Activated naive CD4-positive, alpha-beta T cell treated with anti-CD3 and anti-CD28 coated beads, Interleukin-2, amount 50 U/mL, for 72 hours (primary cell): ENCODE measurements at places on chromosomes 16 and 17. TPM values are rescaled to one million over a fixed set of nuclear protein-coding genes. Genes with fewer than 3 reads are reported as not detected.

The SYCE1L gene
- total RNA-seq, result 8.5 TPM

- DNase-seq, result no peak
Measured at GRCh38 chr16:53087101-53087500, 32.3 kb downstream of the CHD9 start.

DNA sequence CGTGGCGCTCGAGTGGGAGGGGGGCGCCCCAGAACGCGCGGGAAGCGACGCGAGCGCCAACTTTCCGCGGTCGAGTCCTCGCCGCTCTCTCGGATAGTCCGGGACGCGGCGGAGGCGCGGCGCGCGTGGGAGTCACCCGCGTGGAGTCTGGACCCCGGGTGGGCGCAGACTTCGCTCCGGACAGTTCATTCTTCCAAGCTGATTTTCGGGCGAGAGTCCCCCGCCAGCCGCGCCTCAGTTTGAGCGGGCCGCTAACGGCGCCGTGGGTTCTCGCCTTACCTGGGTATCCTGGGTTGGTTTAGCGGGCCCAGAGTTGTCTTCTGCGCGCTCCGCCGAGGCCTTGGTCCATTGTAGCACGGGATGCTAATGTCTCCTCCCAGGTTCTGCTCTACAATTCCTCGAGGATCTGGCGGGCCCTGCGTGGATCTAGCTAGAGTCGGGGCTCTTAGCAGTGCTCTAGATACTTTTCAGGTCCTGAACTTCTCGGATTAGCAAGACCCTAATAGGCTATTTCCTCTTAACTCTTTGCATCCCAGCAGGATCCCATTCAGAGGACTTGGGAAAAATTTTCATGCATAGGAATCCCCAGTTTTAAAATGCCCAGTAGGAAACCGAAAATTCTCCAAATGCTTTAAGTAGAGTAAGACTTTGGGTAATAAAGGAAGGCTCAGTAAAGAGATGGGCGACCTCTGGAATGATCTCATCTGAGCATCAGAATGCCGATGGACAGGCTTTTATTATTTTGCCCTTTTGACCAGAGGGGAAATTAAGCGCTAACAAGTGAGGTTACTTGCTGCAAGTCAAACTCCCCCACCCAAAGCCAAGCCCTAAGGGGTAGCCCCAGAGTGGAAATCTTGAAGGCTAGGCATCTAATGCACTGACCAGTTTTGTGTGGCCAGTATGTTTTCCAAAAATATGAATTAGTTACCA is 537 bp upstream of the GJC1 start:
- peak; percentile 15 for DNase-seq

The HCRT gene
- total RNA-seq, result not detected

The SMIM5 gene
- total RNA-seq, result 0.32 TPM

The BLTP2 gene
- total RNA-seq, result 155 TPM

The ABCA6 gene
- total RNA-seq, result not detected

DNA sequence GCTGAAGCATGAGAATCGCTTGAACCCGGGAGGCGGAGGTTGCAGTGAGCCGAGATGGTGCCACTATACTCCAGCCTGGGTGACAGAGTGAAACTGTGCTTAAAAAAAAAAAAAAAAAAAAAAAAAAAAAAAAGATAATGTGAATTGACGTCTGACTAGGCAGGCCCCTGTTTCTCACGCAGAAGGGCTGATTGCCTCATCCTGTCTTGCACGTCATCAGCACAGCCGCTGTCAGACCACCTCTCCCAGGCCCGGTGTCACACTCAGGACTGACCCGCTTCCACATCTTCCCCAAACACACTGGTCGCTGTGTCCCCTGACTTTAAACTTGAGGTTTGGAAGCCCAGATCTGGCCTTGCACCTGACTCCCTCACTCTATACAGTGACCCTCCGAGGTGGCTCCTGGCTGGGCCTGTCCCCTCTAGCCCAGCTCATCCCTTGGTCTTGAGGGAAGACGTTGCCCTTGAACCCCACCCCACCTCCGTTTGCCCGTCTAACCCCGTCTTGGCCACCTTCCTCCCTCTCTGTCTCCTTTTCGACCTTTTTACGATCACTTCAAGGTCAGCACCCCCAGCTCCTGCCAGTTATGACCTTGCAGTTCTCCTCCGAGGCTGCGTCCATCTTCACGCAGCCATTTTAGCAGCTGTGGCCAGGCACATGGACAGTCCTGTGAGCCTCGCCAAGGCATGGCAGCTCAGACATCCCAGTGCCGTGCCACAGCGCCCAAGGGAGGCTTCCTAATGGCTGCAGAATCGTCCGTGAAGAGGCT is 149.9 kb upstream of the PLCG2 start:
- DNase-seq, result no peak

DNA sequence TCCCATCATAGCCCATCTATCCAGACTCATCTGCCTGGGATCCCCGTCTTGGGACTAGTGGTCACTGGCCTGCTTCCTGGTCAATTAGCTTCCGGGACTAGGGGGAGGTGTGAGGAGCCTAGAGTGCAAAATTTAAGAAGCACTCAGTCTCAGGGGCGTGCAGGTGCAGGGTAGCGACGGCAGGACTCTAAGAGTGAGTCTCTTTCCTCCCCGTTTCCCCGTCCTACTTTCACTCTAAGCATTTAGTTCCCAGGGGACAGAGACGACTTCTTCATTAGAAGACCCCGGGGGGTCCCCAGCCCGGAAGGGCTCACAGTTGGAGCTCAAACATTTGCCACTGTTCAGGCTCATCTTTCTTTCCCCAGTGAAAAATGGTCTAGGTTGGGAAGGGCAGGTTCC is 677 bp upstream of the ZNHIT3 start:
- no peak for DNase-seq

- DNase-seq, result no peak
Measured at GRCh38 chr16:1334739-1335138, 1.3 kb downstream of the BAIAP3 start.

The AATK gene
- 0.72 TPM for total RNA-seq

The CCDC102A gene
- total RNA-seq, result 5.4 TPM

GRCh38 chr16:84247844-84248243 is 8.0 kb upstream of the KCNG4 start:
- no peak for DNase-seq

DNA sequence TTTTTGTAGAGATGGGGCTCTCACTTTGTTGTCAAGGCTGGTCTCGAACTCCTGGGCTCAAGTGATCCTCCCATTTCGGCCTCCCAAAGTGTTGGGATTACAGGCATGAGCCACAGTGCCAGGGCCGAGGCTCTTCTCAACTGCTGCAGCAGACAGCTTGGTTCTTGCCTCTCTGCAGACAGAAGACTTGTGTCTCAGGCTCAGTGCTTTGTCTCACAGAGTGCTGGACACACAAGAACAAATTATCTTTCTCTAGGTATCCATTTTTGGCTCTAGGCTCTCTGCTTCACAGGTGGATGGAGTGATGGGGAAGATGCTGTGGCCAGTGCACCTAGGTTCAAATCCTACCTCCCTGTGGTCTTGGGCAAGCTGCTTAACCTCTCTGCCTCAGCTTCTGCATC is 80.8 kb upstream of the RNU2-1 start:
- DNase-seq, result no peak

The GHDC gene
- total RNA-seq, result 10.5 TPM

DNA sequence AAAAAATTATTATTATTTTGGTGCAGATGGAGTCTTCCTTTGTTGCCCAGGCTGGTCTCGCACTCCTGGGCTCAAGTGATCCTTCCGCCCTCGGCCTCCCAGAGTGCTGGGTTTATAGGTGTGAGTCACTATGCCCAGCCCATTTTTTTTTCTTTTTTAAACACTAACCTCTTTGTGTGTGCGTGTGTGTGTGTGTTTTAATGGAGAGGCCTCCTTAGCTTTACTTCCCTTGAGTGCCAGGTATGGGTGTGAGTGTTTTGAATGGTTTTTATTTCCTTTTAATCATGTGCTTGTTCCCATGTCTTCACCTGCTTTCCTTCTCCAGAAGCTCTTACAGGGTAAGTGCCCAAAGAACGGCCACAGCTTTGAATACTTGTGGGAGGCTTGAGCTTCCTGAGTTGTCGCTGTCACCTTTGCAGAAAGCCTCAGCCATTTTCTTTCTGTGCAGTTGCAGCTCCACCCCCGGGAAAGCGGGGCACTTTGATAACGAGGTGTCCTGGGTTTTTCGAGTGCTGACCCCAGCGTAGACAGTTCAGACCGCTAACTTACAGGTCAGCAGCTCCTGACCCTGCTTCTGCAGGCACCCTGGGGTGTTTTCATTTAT is 22.6 kb downstream of the AKAP1 start:
- DNase-seq, result no peak

DNA sequence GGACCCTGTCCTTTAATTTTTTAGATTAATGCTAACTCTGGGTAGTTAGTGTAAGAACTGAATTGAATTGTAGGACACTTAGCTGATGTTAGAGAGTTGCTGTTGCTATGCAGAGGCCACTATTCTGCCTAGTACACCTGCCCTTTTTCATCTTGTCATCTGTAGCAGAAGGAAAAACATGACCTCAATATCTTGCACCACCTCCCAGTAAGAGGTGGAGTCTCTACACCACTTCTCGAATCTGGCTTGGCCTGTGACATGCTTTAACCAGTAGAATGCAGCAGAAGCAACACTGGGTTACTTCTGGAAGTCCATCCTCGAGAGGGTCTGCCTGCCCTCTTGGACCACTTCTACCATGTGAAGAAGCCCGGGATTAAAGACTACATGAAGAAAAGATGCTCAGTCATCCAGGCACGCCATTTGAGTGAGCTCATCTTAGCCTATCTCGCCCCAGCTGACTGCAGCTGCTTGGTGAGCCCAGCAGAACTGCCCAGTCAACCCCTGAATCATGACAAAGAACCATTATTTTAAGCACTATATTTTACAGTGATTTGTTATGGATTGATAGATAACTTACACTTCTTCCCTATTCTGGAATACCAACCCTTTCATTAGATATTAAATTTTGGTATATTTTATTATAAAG is 153.5 kb downstream of the MYO1D start:
- DNase-seq, result no peak

The GRB7 gene
- total RNA-seq, result 3.9 TPM

The TBC1D28 gene
- total RNA-seq, result not detected

DNA sequence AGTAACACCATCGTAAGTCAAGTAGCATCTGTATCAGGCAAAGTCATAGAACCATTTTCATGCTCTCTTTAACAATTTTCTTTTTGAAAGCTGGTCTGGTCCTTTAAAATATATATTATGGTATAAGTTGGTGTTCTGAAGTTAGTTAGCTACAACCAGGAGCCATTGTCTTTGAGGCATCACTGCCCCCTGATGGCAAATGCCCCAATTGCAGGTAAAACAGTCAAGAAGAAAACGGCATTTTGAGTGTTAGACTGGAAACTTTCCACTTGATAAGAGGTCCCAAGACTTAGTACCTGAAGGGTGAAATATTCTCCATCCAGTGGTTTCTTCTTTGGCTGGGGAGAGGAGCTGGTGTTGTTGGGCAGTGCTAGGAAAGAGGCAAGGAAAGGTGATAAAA is 14.1 kb downstream of the TP53 start:
- no peak for DNase-seq

The HNF1B gene
- total RNA-seq, result 1.4 TPM

The NPIPB13 gene
- total RNA-seq, result 16.4 TPM

The ACE gene
- 0.39 TPM for total RNA-seq

GRCh38 chr16:22008215-22009059 is 526 bp downstream of the MOSMO start:
- DNase-seq, result no peak

DNA sequence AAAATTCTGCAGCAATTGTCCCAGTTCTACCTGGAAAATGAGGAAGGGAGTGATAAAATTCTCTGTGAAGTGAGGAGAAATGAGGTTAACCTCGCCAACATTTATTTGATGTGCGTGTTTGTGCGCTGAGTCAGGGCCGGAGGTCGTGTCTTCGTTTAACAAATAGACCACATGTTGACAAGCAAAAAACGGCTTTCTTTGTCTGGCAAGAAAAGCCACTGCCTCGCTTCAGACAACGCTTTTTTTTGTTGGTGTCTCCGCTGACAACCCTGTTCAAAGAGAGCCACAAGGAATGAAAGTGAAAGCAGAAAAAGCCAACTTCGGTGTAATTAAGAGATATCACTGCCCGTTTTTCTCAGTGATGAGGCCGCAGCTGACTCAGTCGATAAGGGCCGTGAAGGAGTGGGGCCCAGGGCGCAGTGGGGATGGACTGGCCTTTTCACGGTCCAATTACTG is 510.6 kb downstream of the CDH13 start:
- DNase-seq, result peak; percentile 7

The CBFA2T3 gene
- total RNA-seq, result 0.76 TPM

The MT1H gene
- total RNA-seq, result not detected

DNA sequence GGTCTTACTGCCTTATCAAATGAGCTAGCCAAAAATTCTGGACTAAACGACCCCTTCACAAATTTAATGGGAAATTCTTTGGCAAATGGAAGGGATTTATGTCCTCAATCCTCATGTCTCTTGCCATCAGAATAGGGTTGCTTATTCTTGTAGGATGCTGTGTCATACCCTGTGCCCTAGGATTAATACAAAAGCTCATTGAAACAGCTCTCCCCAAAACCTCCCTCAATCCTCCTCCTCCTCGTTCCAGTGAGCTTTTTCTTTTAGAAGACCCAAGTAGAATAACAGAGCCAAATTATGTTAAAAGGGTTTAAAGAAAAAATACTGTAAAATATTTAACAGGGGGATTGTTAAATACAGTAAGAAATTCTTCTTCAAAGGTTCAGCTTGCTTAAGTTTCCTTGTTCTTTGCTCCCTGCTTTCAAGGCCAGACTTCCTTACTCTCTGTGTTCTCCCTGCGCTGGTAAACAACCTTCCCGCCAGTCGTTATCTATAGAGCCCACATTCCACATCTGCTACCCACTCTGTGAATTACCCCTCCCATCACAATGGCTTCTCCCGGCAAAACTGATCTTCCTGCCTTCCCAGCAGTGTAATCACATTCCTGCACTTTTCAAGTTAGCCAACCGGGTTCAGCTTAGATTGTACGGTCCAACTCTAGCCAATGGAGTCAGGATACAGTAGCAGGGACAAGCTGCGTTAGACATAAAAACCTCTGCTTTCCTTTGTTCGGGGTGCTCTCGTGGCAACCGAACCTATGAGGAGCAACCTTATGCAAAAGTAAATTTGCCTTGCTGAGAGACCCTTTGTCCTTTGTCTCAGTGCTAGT is 9.7 kb downstream of the HPR start:
- no peak for DNase-seq

The MT4 gene
- total RNA-seq, result not detected

GRCh38 chr17:81960130-81960958 is 643 bp downstream of the NOTUM start:
- DNase-seq, result no peak

The KRT13 gene
- total RNA-seq, result not detected
